ENCODE measurements at places on chromosomes 3 and 15.

- DNase-seq = no peak
Measured at GRCh38 chr3:133838296-133838789, 32.7 kb downstream of the SRPRB start.

GRCh38 chr3:123318374-123318773 lies 116.6 kb downstream of the SEC22A start:
- no peak for DNase-seq

- DNase-seq = no peak
Measured at GRCh38 chr3:53643757-53644156, 149.3 kb downstream of the CACNA1D start.

- no peak for DNase-seq
Measured at GRCh38 chr3:149975919-149976318, 5.2 kb upstream of the PFN2 start.

- DNase-seq = no peak
Measured at GRCh38 chr3:34504366-34504765, 705.9 kb downstream of the PDCD6IP start.
